ENCODE measurements at places on chromosomes 3 and 15. TPM values are rescaled to one million over a fixed set of nuclear protein-coding genes. Genes with fewer than 3 reads are reported as not detected.

Gene SCAMP5
- 0.29 TPM for total RNA-seq

Gene TRPM1
- total RNA-seq: 0.08 TPM

GRCh38 chr3:76198086-76198485 lies 412.7 kb upstream of the ZNF717 start:
- no peaks in the 10 kb centered on the region for H3K36me3 ChIP-seq
- DNase-seq: no peak
- H3K4me3 ChIP-seq: no peak overlapping the region
- no peak overlapping the region for H3K27ac ChIP-seq
- no peaks in the 10 kb centered on the region for H3K4me1 ChIP-seq

- H3K27me3 ChIP-seq: no peaks in the 10 kb centered on the region
- H3K4me1 ChIP-seq: no peaks in the 10 kb centered on the region
- H3K27ac ChIP-seq: no peak overlapping the region
- DNase-seq: no peak
Measured at GRCh38 chr15:92123962-92124656, 269.6 kb upstream of the ST8SIA2 start.

GRCh38 chr3:192855434-192855833 lies 62.2 kb downstream of the MB21D2 start:
- no peak for DNase-seq
- H3K27ac ChIP-seq: no peak overlapping the region
- H3K4me1 ChIP-seq: peaks cover 22% of the 10 kb centered on the region

- no peaks in the 10 kb centered on the region for H3K27me3 ChIP-seq
- no peak for DNase-seq
- H3K27ac ChIP-seq: no peak overlapping the region
- H3K4me3 ChIP-seq: no peak overlapping the region
- H3K4me1 ChIP-seq: peaks cover 2% of the 10 kb centered on the region
- no peaks in the 10 kb centered on the region for H3K36me3 ChIP-seq
Measured at GRCh38 chr3:45628746-45629145, 34.2 kb downstream of the LIMD1 start.
